Breast epithelium (tissue), 4 donors: ENCODE measurements at places on chromosomes 4 and X.

GRCh38 chr4:7886007-7886973 is 53.4 kb downstream of the AFAP1 start:
- no peaks in the 10 kb centered on the region for H3K36me3 ChIP-seq
- no peak for DNase-seq

DNA sequence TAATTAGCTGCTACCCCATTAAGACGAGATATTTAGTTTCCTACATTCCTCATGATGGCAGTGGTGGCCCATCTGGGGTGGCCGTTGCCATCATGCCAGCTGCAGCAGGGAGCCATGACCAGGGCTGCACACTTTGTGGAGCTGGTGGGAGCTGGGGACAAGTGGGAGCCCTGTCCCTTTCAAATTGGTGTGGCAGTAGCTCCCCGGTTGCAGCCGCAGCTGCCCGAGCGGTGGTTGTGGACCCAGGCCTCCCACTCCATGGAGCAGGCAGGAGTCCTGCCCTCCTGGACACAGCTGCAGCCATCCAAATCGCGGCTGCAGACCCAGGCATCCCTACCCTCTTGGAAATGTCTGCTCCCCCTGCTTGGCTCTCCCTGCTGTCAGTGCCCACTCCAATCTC is 9.3 kb upstream of the SYTL5 start:
- H3K36me3 ChIP-seq = no peaks in the 10 kb centered on the region
- H3K27me3 ChIP-seq = peaks cover 33% of the 10 kb centered on the region
- no peak overlapping the region for H3K4me3 ChIP-seq
- H3K4me1 ChIP-seq = no peaks in the 10 kb centered on the region
- H3K27ac ChIP-seq = no peak overlapping the region

DNA sequence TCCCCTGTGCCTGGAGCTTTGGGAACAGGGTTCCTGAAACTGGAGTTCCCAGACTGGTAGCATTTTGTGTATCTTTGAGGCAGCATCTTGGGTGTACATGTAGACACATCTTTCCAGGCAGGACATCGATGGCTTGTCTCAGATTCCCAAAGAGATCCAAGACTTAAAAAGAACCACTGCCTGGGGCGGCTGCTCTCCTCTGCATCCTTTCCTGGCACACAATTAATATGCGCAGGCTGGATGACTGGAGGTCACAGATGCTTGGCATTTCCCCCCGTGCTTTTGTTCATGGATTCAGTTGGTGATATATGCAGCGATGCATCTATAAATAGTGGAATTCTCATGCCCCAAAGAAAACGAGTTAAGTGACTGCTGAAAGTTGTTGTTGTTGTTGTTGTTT is 80.5 kb downstream of the CLDN34 start:
- H3K4me3 ChIP-seq = no peak overlapping the region
- DNase-seq = peak; percentile 39
- peaks cover 17% of the 10 kb centered on the region for H3K27me3 ChIP-seq
- no peaks in the 10 kb centered on the region for H3K4me1 ChIP-seq
- H3K27ac ChIP-seq = no peak overlapping the region
- H3K36me3 ChIP-seq = no peaks in the 10 kb centered on the region

DNA sequence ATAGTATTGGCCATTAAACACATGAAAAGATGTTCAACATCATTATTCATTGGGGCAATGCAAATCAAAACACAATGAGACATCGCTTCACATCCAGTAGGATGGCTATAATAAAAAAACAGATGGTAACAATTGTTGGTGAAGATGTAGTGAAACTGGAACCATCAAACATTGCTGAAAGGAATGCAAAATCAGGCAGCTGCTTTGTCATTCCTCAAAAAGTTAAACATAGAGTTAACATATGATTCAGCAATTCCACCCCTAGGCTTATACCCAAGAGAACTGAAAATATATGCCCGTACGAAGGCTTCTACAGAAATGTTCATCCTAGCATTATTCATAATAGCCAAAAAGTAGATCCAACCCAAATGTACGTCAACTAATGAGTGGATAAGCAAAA is 144.0 kb upstream of the NAP1L5 start:
- H3K4me1 ChIP-seq = no peaks in the 10 kb centered on the region
- no peak overlapping the region for H3K27ac ChIP-seq
- no peak overlapping the region for H3K4me3 ChIP-seq

DNA sequence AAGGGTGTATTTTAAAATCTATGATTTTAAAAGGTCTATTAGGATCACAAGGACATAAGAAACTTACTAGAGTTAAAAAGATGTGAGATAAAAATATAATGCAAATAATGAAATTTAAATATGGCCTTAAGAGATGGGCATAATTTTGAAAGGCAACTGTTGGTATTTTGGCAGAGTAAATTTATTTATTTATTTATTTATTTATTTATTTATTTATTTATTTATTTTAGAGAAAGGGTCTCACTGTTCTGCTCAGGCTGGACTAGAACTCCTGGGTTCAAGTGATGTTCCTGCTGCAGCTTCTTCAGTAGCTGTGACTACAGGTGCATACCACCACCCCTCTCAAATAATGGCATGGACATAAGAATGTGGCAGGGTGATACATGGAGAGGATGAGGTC is 932.1 kb upstream of the LCORL start:
- no peaks in the 10 kb centered on the region for H3K36me3 ChIP-seq
- H3K27me3 ChIP-seq = no peaks in the 10 kb centered on the region
- no peaks in the 10 kb centered on the region for H3K4me1 ChIP-seq
- no peak overlapping the region for H3K4me3 ChIP-seq
- no peak for DNase-seq

- DNase-seq = no peak
- H3K4me1 ChIP-seq = no peaks in the 10 kb centered on the region
- H3K27me3 ChIP-seq = no peaks in the 10 kb centered on the region
- H3K4me3 ChIP-seq = no peak overlapping the region
- peak overlapping the region; percentile 83 for H3K27ac ChIP-seq
- no peaks in the 10 kb centered on the region for H3K36me3 ChIP-seq
Observed at GRCh38 chr4:76562836-76563453, 127.9 kb downstream of the SHROOM3 start.

DNA sequence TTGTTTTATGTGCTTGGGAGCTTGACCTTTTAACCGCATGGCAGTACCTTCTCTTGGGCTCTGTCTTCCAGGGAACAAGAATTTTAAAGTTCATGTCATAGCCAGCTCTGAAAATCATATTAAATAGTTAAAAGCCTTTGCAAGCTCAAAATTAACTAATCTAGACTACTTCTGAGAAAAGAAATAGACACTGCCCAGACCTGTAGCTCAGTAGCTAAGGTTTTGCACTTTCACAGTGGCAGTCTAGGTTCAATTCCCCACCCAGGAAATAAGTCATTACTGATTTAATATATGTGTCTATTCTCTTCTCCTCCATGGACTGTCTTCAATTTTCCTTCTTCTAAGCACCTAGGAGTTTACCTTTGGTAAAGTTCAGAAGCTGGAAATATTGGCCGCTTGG is 27.4 kb downstream of the HSD17B11 start:
- H3K4me1 ChIP-seq = no peaks in the 10 kb centered on the region
- no peak for DNase-seq
- H3K36me3 ChIP-seq = no peaks in the 10 kb centered on the region
- H3K27me3 ChIP-seq = no peaks in the 10 kb centered on the region

DNA sequence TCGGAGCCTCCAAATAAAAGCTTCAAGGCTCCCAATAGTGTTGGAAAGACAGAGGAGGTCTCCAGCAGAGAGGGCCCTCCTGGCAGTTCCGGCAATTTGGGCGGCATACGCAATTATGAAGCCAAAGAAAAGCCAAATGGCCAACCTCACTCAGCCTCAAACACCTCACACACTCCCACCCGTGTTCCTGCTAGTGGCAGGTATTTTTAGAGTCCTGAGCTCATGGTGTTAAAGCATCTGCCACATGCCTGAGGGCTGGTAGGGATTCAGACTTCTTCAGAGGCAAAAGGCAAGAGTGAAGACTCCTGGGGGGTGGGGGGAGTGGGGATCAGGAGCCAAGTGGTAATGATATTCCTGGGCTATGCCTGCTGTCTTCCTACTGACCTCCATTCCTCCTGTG is 7.4 kb downstream of the RAB33A start:
- no peak overlapping the region for H3K27ac ChIP-seq
- no peaks in the 10 kb centered on the region for H3K27me3 ChIP-seq
- H3K36me3 ChIP-seq = no peaks in the 10 kb centered on the region
- no peaks in the 10 kb centered on the region for H3K4me1 ChIP-seq
- H3K4me3 ChIP-seq = no peak overlapping the region

GRCh38 chr4:184644553-184645307 is 4.5 kb downstream of the CASP3 start:
- DNase-seq = no peak
- no peak overlapping the region for H3K27ac ChIP-seq
- H3K36me3 ChIP-seq = no peaks in the 10 kb centered on the region
- no peak overlapping the region for H3K4me3 ChIP-seq

GRCh38 chrX:108138814-108139702 is 47.5 kb downstream of the ATG4A start:
- no peaks in the 10 kb centered on the region for H3K4me1 ChIP-seq
- no peak overlapping the region for H3K4me3 ChIP-seq
- DNase-seq = no peak
- H3K36me3 ChIP-seq = no peaks in the 10 kb centered on the region

- no peaks in the 10 kb centered on the region for H3K36me3 ChIP-seq
- DNase-seq = no peak
- no peak overlapping the region for H3K4me3 ChIP-seq
- peaks cover 6% of the 10 kb centered on the region for H3K27me3 ChIP-seq
Observed at GRCh38 chrX:148995661-148996060, 495.2 kb downstream of the AFF2 start.

DNA sequence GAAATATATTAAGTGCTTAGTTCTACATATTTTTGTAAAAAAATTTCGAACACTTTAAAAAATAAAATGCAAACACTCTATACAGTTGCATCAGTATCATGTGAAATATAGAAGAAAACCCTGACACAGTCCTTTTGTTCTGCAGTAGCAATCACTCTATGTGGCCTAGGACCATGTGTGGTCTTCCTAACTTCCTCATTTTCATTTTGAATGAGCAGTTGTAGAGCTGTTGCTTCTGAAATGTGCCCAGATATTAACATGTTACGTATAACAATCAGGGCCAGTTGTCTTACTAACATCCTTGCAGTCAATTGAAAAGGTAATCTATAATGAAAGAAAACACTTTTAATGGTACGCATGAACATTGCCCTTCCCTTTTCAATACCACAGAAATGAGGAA is 107.9 kb downstream of the ZNF827 start:
- no peaks in the 10 kb centered on the region for H3K27me3 ChIP-seq
- no peak overlapping the region for H3K27ac ChIP-seq
- no peak overlapping the region for H3K4me3 ChIP-seq
- H3K36me3 ChIP-seq = no peaks in the 10 kb centered on the region
- DNase-seq = no peak
- H3K4me1 ChIP-seq = no peaks in the 10 kb centered on the region

DNA sequence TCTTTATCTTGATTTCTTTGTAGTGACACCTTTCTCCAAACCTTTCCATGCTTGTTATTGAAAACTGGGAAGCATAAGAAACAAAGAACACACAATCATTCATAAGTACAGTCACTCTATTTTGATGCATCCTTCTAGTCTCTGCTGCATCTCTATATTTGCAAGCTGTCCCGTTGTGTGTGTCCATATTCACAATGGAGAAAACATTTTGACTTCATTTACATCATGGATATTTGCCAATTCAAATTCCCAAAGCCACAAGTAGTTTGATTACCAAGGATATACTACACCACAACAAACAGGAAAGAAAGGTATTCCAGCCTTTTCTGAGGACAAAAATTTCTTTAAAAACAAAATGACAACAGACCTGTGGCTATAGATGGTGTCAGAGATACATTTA is 673.8 kb downstream of the STIM2 start:
- DNase-seq = no peak
- H3K4me3 ChIP-seq = no peak overlapping the region
- H3K27ac ChIP-seq = no peak overlapping the region

GRCh38 chr4:76540486-76540885 is 105.5 kb downstream of the SHROOM3 start:
- H3K27ac ChIP-seq = no peak overlapping the region
- DNase-seq = no peak
- no peaks in the 10 kb centered on the region for H3K36me3 ChIP-seq
- no peaks in the 10 kb centered on the region for H3K4me1 ChIP-seq
- H3K4me3 ChIP-seq = no peak overlapping the region

- DNase-seq = no peak
- H3K4me1 ChIP-seq = no peaks in the 10 kb centered on the region
- no peaks in the 10 kb centered on the region for H3K27me3 ChIP-seq
- H3K27ac ChIP-seq = no peak overlapping the region
- H3K4me3 ChIP-seq = no peak overlapping the region
- no peaks in the 10 kb centered on the region for H3K36me3 ChIP-seq
Observed at GRCh38 chr4:74311696-74312313, 3.5 kb downstream of the EPGN start.

DNA sequence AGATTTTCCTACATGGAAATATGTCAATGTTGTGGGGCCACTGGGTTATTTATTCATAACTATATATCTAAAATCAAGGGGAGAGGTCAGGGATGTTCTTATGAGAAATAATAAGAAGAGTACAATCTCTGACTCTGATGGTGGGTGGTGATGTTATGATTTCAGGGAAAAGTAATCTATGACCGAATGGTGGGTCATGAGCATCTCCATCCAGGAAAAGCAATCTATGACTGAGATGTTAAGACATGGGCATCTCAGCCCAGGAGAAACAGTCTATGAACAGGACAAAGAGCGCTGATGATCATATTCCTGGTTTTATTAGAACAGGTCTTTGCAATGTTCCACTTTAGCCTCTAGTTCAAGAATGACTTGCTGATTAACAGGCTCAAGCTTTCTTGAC is 137.1 kb downstream of the ARSF start:
- no peaks in the 10 kb centered on the region for H3K36me3 ChIP-seq
- H3K27me3 ChIP-seq = peaks cover 6% of the 10 kb centered on the region
- H3K27ac ChIP-seq = no peak overlapping the region
- DNase-seq = no peak

GRCh38 chr4:15963001-15963451 is at the start of gene FGFBP2:
FGFBP2 (minus strand) TSS chr4:15963175; CDS start chr4:15963129, 46 bp downstream.
- no peak within 1 kb of the TSS for H3K27ac ChIP-seq
- no peak for DNase-seq
- H3K27me3 ChIP-seq = no peaks in the 10 kb centered on the region
- H3K4me3 ChIP-seq = no peak within 1 kb of the TSS
- no peaks in the 10 kb centered on the region for H3K4me1 ChIP-seq

- H3K36me3 ChIP-seq = no peaks in the 10 kb centered on the region
- H3K27me3 ChIP-seq = no peaks in the 10 kb centered on the region
- H3K27ac ChIP-seq = no peak overlapping the region
- no peak overlapping the region for H3K4me3 ChIP-seq
- DNase-seq = no peak
Observed at GRCh38 chr4:183350317-183351071, 28.3 kb upstream of the CLDN24 start.

DNA sequence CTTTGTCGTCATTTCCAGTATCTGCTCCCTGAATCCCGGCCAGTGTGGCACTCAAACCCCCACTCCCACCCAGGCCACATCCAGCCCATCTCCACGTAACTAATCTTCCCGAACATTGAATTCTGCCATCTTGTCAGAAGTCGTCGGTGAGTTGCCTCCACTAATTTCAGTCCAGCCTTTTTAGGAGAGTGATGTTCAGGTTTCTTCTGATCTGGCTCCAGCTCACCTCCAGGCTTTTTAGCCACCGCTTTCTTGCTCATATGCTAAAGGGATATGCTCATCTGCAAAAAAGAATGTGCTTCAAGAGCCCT is 1.3 kb downstream of the TMEM165 start:
- H3K36me3 ChIP-seq = no peaks in the 10 kb centered on the region
- DNase-seq = no peak
- peak overlapping the region; percentile 99 for H3K27ac ChIP-seq

- no peak overlapping the region for H3K27ac ChIP-seq
- no peaks in the 10 kb centered on the region for H3K36me3 ChIP-seq
- no peak overlapping the region for H3K4me3 ChIP-seq
- no peak for DNase-seq
Observed at GRCh38 chr4:150939530-150939929, 75.6 kb downstream of the LRBA start.
